Stimulated activated CD8-positive, alpha-beta memory T cell treated with anti-CD3 and anti-CD28 coated beads, Interleukin-7, amount 100 ng/mL, for 1 hour (primary cell): ENCODE measurements at places on chromosomes 5 and 9.

DNA sequence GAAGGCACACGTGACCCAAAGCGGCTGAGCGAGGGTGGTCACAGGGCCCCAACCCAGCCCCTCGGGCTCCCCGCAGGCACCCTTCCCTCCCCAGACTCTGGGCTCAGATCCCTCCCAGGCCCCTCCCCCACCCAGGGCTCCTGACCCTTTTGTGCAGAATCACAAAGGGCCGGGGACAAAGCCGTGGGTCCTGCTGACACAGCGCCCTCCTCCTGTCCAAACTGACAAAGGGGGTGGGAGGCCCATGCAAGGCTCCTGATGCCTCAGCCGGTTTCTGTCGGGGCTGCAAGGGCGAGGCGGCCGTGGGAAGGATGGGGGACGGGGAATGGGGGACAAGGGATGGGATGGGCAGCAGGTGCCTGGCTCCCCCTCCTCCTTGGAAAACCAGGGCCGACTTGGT lies 43.5 kb upstream of the UBAC1 start:
- no peak for DNase-seq

- DNase-seq: no peak
Observed at GRCh38 chr5:1293416-1294205, 1.3 kb downstream of the TERT start.

- DNase-seq: no peak
Observed at GRCh38 chr5:10161778-10162177, 87.9 kb downstream of the ATPSCKMT start.

GRCh38 chr5:79702606-79703380 lies 13.2 kb downstream of the CMYA5 start:
- peak; percentile 7 for DNase-seq

DNA sequence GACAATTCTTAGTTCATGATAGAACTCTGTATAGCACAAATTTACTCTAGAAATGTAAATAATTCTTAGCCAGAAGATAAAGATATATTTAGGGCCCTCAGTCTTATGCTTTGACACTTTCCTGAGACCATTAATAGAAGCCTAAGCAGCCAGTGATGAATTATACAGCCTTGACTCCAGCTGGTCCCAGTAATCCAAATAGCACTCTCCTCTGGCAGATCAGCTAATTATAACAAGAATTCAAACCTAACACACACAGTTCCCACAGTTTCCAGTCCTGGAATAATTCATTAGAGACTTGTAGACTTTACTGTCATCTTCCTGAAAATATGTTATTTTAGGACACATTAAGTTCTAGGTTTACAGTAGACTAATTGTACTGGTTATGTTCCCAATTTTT lies 50.4 kb downstream of the SHOC1 start:
- no peak for DNase-seq

DNA sequence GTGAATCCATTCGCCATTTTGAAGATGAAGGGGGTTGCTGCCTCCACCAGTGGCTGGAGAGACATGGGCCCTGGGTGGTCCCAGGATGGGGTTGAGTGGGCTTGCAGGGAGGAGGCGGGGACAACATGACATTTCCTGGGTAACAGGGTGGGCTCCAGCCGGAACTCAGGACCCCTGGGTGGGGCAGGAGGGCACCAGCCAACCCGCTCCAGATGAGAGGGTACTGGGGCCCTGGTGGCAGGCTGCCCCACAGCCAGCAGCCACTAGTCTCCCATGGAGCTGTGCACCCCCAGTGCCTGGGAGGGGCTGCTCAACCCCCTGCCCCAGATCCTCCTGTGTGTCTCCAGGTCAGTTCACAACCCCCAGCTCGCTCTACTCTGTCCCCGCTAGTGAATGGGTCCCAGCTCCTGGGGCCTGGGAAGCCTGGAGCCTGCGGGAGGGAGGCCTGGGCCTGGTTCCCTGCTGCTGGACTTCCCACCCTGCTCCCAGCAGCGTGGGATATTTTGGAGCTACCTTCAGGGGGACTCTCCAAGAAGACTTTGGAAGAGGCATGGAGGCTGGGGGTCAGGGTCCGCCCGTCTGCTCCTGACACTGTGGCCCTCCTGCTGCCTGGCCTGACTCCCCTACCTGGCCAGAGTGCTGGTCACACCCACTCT lies 55.9 kb downstream of the AHRR start:
- no peak for DNase-seq

GRCh38 chr5:88940713-88941112 lies 57.7 kb upstream of the MEF2C start:
- DNase-seq: no peak

DNA sequence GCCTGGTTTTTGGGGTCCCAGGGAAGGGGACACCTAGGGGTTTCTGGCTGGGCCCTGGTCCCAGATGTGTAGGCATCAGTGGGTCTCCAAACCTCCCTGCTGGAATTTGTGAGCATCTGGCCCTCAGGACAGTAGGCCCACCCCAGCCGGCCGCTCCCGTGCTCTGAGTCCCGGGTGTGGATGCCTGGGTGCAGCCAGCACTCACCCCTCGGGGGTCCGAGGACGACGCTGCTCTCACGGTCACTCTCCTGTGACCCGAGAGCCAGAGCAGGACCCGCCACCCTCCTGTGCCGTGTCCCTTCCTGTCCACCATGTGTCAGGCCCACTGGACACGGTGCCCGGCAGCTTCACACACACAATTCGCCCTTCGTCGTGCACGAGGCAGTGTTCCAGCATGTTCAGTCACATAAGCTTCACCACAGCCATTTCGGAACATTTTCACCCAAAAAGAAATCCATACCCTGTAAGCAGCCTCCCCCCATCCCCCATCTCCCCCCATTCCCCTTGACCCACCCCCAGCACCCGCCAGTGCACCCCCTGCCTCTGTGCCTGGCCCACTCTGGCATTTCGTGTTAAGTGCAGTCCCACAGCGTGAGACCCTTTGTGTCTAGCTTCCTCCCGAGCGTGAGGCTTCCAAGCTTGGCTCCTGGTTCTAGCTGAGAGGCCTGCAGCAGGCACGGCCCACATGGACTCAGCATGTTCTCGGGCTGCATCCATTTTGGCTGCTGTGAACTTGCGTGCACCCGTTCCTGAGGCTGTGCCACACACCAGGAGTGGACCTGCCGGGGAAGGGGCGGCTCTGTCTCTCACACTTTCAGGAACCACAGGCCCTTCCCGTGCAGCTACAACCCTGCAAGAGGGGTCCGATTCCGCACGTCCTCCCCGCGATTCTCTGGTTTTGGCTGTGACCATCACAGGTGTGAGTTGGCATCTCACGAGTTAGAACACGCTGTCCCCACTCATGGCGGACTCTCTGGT lies 40.5 kb downstream of the NKD2 start:
- DNase-seq: no peak

- DNase-seq: no peak
Observed at GRCh38 chr9:34382879-34383278, 6.2 kb upstream of the MYORG start.

- DNase-seq: no peak
Observed at GRCh38 chr9:113370806-113371325, 5.9 kb downstream of the HDHD3 start.

DNA sequence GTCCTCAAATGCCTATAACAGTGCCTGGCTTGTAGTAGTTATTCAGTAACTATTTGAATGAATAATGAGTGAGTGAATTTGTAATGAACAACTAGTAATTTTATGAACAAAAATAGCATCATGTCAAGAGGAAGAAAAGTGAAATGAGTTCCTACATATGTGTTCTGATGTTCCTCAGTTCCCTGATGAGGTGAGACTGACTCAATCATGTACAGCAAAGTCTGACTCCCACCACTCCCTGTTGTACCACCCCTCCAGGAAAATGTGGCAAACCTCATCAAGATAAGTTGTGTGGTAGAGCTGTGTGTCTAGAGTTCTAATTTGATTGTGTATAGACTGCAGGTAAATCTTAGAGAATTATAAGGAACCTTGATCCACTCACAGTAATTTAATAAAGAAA lies 201.6 kb downstream of the GOLPH3 start:
- DNase-seq: no peak

DNA sequence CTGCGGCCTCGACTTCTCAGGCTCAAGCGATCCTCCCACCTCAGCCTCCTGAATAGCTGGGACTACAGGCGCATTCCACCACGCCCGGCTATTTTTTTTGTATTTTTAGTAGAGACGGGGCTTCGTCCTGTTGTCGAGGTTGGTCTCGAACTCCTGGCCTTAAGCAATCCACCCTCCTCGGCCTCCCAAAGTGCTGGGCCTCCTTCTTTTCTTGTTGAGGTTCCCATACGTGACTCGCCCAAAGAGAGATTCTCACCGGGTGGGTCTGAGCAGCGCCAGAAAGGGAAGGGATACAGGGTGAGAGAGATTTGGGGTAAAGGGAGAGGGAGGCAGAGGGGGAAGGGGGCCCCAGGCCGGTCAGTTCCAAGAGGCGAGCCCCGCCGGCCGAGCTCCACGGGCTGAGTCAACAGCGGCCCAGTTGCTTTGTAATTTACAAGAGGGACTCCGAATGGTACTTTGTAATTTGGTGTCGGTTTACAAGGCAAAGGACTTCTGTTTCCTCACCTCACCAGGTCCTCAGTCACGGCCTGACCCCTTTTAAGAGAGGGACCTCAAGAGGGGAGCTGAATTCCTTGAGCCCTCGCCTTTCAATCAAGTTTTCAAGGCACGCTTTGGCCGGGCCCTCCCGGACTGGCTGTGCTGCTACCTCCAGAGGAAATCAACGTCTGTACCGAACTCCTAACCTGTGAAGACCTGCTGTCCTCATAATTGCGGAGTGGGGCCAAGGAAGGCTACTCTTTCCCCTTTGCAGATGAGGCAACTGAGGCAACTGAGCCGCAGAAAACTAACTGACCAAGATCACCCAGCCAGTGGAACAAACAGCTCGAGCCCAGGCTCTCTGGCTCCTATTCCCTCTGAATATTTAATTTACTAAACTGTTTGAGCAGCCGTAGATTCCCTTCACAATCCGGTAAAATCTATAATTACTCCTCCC lies 3.3 kb upstream of the DMRT2 start:
- DNase-seq: no peak

- no peak for DNase-seq
Observed at GRCh38 chr5:144468571-144468970, 297.9 kb downstream of the KCTD16 start.

- no peak for DNase-seq
Observed at GRCh38 chr9:95081998-95082397, 235.5 kb downstream of the FANCC start.

DNA sequence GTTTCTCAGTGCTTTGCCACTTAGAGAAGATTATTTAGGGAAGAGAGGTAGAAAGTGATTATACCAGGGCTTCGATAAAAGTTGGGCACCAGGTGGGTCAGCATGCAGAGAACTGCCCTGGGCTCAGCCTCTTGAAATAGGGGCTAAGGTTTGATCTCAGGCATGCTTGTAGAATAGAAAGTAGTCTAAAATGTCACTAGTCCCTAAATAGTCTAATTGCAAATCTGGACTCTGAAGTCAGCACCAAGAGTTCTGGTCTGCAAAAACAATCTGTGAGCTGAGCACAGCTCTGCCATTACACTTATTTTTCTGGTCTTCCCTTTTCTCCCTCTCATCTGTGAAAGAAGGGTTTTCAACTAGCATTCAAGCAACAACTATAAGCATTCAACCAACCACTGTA lies 248.0 kb downstream of the SMARCA2 start:
- no peak for DNase-seq

DNA sequence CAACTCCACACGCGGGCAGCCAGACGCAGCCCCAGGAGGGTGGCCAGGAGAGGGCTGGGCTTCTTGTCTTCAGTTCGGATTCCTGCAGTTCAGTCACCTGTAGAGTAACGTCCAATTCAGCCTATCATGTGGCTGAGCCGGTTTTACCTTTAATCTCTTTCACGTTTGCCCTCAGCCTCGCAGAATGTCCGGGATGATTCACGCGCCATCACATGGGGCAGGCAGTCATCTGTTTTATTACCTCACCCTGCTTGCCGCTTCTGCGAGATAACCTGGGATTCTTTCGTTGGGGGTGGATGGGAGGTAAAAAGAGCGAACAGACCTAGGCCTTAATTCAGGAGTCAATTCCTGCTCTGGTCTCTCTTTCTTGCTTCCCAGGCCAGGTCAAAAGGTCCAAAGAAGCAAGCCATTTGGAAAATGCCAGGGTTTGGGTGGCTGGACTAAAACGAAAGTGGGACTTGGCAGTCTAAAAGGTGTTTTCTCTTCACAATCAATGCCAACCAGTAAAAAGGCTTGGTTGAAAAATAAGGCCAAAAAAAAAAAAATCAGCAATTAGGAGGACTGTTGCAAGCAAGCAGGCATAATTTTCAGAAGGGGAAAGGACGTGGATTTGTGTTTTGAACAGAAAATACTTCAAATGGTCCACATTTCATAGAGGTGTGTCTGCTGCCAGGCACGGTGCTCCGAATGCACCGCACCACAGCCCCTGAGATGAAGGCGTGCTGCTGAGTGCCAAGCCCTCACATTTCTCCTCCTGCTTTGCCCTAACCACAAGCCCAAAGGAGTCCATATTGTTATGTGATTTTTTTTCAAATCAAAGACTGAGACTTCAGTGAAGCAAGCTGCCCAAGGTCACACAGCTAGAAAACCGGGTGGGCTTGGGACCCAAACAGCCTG lies 2.8 kb upstream of the WWC1 start:
- no peak for DNase-seq

GRCh38 chr9:81380504-81381359 lies 308.6 kb downstream of the TLE1 start:
- no peak for DNase-seq

GRCh38 chr9:100597236-100597635 lies 19.4 kb downstream of the CAVIN4 start:
- no peak for DNase-seq

DNA sequence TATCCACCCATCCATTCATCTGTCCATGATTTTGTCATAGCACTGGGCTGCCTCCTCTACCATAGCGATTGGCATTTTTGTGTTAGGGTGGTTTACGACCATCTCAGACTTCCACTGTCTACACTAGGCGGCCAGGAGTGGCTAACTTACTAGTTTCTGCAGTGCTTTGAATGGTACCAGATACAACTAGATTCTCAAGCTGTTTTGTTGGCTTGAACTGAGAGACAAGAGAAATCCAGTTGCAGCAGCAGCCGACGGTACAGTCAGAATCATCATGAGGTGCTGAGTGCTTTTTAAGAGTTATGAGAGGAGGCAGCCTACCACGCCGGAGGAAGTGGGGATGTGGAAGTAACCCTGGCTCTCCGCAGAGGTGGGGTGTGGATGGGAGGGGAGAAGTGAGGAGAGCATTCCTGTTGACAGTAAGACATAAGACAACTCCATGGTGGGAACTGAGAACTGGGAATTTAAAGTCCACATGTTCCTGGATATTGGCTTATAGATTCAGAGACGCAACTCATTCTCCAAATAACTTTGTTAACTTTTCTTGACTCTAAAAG lies 27.9 kb downstream of the COL5A1 start:
- DNase-seq: no peak

GRCh38 chr9:107809871-107810460 lies 320.4 kb upstream of the KLF4 start:
- DNase-seq: no peak
